ENCODE measurements at places on chromosomes 5 and 9.

DNA sequence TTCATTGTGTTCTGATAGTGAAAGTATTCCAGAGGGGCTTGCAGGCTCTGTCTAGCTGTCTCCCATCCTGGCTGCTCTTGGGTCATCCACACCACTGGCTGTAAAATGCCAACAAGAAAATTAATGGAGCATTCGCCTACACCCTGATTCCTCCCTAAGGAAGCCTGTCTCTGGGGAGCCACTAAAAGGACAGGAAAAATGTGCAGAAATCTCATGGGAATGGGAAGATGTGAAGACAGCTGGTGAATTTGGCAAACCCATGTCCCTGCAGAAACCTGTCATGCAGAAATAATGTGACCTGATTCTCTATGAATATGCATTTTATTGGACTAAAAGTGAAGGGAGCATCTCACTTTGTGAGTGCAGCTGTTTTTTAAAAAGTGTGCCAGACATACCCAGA lies 265.6 kb downstream of the TUSC1 start:
- no peak for DNase-seq

DNA sequence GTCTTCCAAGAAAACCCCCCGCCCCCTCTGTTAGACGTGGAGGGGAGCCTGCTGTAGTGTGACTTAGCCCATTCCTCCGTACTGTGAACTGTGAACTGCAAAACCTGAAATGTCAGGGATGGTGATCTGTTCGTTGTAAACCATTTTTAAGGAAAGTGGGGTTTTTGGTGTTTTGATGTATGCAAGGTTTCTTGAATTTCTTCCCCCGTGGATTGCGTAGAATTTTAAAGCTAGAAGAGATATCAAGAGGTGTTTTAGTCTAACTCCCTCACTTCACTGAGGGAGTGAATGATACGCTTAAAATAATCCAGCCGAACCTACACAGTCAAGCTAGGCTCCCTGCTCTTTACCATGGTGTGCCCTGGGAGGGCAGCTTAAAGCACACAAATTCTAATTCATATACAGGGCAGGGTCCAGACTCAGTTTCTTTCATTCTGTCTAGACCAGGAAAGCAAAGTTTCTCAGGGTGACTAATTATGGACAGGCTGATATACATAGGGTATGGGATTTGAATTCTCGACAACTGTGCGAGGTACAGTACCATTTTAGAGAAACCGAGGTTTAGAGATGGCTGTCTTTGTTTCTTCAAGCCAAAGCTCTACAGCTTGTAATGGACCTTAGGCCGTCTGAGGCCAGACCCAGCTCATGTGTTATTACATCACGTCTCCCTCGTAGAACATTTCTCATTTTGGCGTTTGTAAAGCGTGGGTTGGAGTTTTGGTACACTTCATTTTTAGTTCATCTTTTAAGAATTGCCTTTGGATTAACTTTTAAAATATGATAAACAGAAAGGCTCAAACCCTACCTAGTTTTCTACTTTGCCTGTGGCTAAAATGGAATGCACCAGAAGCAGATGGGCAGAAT lies 2.7 kb downstream of the PTGER4 start:
- peak; percentile 27 for DNase-seq

DNA sequence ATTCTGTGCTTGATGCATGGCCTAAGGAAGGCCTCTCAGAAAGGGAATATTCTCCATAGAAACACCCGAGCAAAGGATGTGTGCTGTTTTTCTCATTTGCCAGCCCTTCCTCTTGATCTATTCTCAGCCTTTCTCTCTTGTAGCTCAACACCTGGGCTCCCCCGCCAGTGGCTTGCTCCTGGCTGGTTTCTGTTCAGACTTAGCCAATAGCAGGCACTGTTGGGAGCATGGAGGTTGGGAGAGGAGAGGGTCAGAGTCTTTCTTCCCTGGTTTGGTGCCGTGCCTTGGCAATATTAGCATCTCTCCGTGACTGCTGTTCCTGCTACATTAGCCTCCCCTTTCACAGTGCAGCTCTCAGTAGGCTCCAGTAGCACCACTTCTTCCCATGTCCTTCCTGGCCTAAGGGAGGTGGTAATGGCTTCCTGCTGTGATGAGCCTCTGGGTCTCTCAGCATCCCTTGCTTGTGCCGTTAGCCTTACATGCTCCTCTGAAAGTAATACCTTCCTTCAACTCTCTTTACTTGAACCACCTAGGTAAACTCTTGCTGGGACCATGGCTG lies 269.7 kb upstream of the GAS1 start:
- no peak for DNase-seq

DNA sequence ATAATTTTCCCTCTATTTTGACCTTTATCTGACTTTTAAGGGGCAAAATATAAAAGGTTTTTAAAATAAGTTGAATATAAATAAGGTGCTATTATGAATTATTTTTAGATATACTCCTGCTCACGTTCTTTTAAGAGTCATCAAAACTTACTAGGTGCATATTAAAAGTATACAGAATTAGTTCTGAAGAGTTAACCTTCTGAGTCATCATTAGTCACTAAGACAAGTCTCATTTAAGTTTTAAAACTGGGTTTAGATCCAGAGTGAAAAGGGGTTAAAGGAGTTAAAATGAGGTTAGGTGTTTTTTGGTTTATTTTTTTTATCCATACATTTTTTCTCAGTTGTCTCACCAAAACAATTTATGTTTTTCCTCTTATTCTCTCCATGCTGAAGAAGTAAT lies 41.7 kb downstream of the SMIM15 start:
- no peak for DNase-seq

GRCh38 chr9:3193791-3194190 lies 332.0 kb downstream of the RFX3 start:
- no peak for DNase-seq

DNA sequence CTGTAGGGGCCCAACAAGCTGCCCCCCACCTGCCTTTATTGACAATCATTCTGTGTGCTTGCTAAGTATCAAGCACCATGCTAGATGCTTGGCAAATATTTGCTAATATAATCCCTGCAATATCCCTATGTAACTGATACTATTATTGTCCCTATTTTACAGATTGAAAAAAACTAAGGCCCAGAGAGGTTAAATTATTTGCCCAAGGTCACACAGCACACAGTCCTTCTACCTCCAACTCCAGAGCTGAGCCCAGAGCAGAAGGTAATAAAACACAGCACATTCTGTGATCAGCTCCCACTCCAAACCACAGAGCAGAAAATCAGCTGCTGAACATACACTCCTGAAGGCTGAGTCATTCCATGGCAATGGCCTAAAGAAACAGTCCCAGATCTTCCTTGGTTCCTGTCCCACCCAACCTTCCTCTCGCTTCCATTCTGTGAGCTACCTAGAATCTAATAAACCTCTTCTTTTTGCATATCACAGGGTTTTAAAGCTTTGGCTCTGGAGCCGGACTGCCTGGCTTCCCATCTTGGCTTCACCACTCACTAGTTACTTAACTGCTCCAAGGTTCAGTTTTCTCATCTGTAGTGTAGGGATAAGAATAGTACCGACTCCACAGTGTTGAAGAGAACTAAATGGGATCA lies 66.7 kb upstream of the ADRA1B start:
- no peak for DNase-seq

- DNase-seq: no peak
These were observed 7.1 kb upstream of the MYOZ3 start for GRCh38 chr5:150653762-150654556.

DNA sequence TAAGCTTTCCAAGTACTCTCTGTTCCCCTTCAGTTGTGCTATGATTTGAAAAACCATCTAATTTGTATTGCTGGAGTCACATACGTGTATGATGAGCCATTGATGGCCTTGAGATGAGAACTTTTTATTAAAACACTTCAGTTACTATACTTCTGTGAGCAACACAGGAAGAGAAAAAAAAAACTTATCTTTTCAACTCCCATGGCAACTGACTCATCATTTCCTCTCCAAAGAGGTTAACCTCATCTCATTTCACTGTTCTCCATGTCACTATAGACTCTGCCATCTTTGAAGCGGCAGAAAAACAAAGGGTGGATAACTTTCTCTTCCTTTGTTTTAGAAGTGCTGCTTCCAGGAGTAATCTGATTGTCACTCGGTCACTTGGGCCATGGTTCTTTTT lies 104.3 kb upstream of the PCSK1 start:
- DNase-seq: no peak

GRCh38 chr5:156505101-156505500 lies 178.1 kb downstream of the SGCD start:
- no peak for DNase-seq

- DNase-seq: no peak
These were observed 163.2 kb downstream of the HCN1 start for GRCh38 chr5:45532826-45533624.

- no peak for DNase-seq
These were observed 34.6 kb upstream of the F2RL2 start for GRCh38 chr5:76657683-76658311.

GRCh38 chr5:133398646-133399101 lies 213.7 kb downstream of the FSTL4 start:
- DNase-seq: peak; percentile 25

- no peak for DNase-seq
These were observed 20.4 kb downstream of the PDE4D start for GRCh38 chr5:59873113-59873512.

GRCh38 chr9:127753148-127753547 lies 18.1 kb upstream of the TOR2A start:
- no peak for DNase-seq

DNA sequence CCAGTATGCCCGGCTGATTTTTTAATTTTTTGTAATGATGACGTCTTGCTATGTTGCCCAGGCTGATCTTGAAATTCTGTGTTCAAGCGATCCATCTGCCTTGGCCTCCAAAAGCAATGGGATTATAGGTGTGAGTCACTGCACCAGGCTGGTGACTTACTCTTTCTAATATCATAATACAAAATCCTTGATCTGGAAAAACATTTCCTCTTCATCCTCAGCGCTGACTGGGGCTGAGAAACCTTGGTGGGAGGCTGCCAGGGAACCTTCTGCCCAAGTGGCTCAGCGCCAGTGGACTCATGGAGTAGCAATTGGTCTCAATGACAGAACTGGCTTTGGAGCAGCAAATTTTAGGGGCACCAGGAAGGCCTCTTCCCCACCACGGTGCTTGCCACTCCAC lies 17.5 kb upstream of the SEMA4D start:
- DNase-seq: no peak

GRCh38 chr5:55623789-55624188 lies 88.3 kb downstream of the SLC38A9 start:
- DNase-seq: no peak

- no peak for DNase-seq
These were observed 794 bp upstream of the LRRC14B start for GRCh38 chr5:190366-191035.

- no peak for DNase-seq
These were observed 523.6 kb upstream of the DAB2 start for GRCh38 chr5:39948341-39948740.

DNA sequence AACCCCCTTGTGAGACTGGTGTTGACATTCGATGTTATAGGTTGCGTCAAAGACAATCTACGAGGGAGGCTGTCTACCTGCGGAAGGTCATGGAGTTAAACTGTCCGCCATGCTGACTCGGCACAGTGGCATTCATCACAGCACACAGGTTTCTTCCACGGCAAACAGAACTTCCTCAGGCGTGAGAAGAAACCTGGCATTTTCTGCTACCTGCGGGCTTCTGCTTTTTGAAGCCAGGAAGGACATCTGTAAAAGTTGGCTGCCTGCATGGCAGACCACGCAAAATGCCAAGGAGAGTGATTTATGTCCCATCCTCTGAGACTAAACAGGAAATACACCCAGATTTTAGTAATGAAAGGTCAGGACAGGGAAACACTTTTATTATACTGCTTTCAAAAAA lies 809.8 kb upstream of the NUDT12 start:
- DNase-seq: no peak

DNA sequence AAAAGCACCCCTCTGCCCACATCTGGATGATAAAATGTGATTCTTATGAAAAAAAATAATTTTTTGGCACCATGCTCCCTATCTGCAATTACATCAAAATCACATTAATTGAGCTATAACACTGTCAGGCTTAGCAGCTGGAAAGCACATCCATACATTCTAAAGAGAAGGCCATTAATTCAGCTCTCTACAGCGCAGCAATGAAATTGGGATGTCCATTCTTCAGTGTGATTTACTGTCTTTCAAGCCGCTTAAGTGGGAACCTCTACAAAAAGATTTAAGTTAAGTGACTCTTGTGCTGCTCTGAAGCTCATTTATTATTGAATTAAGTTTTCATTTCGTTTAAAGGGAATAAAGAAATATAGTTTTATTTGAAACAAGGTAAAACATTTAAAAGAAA lies 171.3 kb downstream of the EBF1 start:
- DNase-seq: no peak

DNA sequence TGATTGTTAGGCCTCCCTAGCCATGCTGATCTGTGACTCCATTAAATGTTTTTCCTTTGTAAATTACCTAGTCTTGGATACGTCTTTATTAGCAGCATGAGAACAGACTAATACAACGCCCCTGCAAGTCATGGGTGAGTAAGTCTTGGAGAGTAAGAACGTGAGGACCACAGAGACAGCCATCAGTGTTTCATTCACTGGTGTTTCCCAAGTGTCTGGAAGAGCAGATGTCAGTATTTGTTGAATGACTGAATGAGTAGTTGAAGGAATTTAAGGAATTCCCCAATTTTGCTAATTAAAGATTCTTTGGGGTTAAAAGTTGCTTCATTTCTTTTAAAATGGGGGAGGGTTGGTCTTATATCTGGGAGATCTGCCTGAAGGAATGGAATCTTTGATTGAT lies 178.8 kb downstream of the TRIO start:
- DNase-seq: no peak

GRCh38 chr5:65835191-65835590 lies 91.2 kb upstream of the ERBIN start:
- DNase-seq: no peak
